Inflammatory macrophage treated with lipopolysaccharide for 4 hours (primary cell): ENCODE measurements at places on chromosomes 13 and 19.

DNA sequence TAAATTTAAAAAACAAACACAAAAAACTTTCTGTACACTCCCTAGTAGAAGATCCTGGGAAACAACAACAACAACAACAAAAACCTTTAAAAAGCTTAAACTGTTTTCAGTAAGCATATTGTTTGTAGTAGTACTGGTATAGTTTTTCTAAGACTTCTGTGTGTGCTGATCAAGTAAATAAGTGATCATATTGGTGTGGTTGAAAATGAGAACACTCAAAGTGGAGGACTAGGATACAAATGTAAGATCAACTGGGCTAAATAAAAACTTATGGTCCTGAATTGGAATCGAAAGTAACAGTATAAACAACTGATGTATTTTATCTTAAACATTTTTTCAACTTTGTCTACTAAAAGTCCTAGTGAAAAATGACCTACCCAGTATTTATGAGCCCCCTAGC lies 135.5 kb downstream of the FOXO1 start:
- DNase-seq = no peak

DNA sequence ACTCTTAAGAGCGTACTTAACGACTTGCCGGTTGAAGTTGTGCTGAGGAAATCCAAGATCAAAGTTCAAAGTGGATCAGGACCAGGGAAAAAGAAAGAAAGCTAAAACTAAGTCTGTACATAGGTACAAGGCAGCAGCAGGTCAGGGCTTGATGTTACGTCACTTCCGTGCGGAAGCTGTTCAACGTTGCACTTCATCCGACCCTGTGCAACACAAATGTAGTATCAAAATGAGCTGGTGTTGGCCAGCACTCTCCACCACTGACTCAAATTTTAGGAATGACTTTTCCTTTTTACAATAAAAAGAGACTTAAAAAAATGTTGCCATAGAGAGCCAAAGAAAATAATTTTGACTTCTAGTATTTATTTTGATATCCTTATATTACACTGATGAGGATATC lies 1315.4 kb downstream of the EFNB2 start:
- no peak for DNase-seq

GRCh38 chr13:34738254-34738992 lies 203.6 kb upstream of the NBEA start:
- DNase-seq = no peak

GRCh38 chr19:33370783-33371182 lies 2.7 kb upstream of the CEBPG start:
- no peak for DNase-seq

DNA sequence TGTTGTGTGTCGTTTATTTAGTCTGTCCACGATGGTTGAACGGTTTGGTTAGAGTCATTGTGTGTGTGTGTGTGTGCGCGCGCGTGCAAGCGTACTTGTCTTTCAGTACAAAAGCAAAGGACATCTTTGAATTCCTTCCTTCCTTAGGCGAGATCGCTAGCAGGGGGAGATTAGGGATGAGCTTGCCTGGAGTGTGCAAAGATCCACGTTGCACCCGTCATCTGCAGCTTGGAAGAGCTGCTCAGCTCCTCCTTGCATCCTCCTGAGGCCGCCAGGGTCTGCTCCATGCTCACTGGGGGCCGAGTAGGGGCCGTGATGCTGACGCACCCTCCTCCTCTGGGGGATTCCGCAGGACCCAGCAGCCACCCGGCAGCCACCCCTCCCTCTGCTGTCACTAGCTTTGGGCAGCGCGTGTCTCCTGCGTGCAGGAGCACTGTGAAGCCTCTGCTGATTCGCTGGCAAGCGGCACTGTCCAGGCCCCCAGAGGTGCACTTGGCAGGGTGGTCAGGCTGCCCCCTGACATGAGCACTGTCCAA lies 137.3 kb downstream of the KDM4B start:
- no peak for DNase-seq

DNA sequence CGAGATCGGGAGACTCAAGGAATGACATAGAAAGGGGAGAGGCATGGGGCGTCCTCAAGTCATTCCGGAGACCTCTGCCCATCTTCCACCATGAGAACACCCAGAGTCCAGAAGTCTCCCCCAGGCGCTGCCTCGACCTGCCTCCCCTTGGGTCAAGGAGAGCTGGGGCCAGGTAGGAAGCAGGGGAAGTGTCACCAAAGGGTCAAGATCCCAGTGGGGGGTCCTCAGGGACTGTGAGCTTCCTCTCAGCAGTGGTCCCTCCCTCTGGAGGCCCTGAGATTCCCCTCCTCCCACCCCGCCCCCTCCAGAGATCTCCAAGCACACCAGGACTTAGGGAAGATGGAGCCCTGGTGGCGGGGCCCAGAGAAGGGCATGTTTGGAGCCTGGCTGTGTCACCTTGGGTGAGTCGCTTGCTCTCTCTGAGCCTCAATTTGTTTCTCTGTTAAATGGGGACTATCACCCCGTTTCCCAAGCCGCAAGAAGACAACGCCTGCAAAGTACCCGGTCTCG lies 919 bp downstream of the DACT3 start:
- no peak for DNase-seq

DNA sequence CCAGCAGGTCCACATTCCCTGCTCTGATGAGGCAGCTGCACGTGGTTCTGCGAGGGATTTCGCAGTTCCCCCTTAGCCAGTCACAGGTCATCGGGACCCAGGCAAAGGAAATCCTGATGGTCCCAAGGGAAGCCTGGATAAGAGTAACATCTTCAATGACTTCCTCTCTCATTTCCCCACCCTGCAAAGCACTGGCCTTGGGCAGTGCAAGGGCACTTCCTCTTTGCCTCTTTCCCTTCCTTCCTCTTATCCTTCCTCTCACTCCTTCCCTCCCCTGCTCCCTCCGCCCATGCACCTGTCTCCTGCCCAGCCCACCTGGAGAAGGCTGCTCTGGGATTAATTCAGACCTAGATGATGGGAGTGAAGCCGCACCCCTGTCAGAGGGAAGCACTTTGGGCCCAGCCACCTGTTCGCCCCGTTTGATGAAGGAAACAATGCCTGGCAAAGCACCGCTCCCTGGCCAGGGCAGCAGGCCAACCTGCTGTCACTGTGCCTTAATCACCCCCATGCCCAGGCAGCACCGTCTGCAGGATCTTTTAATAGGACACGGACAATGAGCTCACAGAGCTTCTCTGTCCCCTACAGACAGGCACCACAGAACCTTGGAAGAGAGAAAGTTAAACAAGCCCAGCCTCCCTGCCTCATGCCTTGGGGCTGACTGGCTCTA lies 113.5 kb upstream of the PABPC3 start:
- peak; percentile 14 for DNase-seq

GRCh38 chr19:5472286-5472685 lies 17.1 kb downstream of the ZNRF4 start:
- DNase-seq = no peak

DNA sequence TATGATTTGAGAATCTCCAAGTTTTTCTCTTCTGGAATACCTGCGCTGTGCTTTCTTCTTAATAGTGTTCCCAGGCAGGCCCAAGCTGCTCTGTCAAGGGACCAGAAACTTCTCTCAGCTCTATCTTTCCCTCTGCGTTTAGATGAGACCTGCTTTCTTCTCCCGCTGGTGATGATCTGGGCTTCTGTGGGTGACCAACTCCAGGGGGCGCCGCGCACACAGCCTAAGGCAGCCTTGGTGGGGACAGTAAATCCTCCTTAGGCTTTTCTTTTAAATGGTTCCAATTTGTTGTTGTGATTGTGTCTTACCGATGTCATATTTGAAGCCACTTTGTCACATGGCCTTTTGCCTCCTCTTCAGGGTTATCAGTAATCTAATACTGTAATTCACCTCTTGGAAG lies 439.4 kb upstream of the KLF12 start:
- DNase-seq = no peak

- DNase-seq = peak; percentile 28
Observed at GRCh38 chr19:19040417-19040816, 7.0 kb downstream of the ARMC6 start.

DNA sequence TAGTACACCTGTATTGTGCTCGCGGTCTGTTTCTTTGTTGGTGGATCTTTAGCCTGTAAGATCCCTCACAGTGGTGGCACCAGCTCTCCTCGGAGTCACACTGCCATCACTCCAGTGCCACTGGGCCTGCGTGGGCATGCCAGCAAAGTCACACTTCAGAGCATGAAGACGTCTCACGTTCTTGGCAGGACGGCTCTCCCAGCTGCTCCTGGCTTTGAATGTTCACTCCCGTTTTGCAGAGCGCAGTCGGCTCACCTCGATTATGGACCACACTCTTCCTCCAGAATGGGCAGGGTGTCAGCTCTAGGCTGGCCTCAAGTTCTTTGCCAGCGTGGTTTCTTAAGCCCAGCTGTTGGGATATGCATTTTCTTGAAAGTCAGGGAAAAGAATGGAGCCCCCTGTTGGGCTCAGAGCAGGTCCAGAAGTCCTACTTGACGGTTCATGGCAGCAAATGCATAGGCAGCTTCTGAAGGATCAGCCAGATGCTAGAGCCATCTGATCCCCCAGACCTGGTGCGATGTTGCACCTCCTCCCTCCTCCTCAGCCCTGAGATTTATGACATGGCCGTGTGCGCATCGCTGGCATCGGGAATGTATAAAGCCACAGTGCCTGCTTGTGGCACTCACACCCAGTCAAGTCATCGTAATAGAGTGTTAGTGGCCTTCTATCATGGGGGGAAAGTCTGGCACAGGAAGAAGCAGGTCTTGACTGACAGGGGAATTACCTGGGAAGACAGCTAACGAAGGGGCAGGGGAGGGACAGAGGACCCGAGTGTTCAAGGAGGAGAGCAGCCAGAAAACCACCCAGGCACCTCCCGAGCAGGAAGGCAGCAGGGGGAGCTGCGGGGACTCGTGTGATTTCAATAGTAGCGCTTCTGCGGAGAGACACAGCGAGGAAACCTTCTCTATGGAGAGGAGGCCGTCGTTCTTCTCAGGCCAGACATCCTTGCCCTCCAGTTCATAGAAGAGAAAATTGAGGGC lies 40.2 kb upstream of the NPAS1 start:
- no peak for DNase-seq

DNA sequence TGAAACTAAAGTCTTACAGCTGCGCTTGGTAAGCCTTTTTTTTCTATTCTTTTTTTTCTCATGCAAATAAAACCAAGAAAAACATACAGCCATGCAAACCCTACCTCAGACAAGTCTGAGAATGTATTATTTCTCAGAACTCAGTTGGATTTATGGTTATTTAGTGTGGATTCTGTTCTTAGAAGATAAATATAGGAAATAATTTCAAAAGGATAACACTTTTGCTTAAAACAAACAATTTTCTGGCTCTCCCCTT lies 40.7 kb upstream of the TNFSF11 start:
- DNase-seq = no peak

GRCh38 chr13:39599842-39600241 lies 3.2 kb downstream of the LHFPL6 start:
- no peak for DNase-seq

DNA sequence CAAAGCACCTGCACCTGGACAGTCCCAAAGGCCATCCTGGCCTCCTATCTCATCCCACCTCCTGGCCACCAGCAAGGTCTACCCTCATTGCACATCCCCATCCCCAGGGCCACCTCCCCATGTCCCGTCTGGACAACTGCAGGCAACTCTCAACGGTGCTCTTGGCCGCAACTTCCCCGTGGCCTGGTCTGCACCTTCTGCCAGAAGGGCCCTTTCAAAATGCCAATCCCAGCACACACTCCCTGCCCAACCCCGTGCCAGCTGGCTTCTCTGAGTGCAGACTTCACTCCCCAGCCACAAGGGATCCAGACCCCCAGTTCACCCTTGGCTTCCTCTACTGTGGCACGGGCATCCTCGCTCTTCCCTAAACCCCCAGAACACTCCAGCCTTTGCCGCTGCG lies 8.2 kb downstream of the PEPD start:
- no peak for DNase-seq

- no peak for DNase-seq
Observed at GRCh38 chr19:38744298-38744681, at the start of gene CAPN12. TSS of gene CAPN12 (minus strand) at chr19:38744474. CDS start at chr19:38744165, 309 bp downstream.

GRCh38 chr13:46655377-46656180 lies 102.6 kb downstream of the LRCH1 start:
- peak; percentile 15 for DNase-seq

GRCh38 chr19:32012886-32013631 lies 332.4 kb upstream of the ZNF507 start:
- DNase-seq = no peak
